HCT116 (cell line): ENCODE measurements at places on chromosomes 4 and X.

DNA sequence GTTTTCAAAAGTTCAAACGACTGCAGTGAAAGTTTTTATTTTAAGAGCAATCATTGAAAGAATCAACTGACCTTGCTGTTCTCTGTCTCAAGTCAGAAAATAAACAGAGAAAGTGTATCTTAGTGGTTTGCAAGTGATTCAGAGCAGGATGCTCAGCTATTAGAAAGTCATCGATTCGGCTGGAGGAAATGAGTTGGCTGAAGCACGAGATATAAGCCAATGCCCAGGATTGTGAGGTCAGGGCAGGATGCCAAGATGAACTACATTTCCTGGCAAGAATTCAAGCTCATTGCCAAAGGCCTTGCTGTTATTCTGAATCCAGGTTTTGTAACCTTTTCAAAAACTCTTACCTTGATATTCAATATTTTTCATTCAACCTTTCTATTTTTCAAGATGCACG lies 541.4 kb upstream of the BOD1L1 start:
- no peak for DNase-seq

DNA sequence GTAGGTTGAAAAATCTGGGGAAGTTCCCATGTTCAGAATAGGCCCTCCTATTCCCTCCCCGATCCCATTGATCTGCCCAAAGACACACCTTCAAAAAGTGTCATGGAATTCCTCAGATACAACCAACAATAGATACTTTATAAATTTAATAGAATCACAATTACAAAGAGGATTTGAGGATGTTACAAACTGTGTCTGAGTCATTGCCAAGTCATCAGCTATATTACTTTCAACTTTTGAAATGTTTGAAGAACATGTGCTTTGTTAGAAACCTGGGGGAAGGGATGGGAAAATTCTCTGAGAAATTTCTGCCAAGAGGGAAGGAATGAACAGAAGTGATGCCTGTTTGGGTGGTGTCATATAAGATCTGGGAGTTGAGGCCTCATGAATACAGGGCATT lies 46.7 kb downstream of the KCNIP4 start:
- no peak for DNase-seq

DNA sequence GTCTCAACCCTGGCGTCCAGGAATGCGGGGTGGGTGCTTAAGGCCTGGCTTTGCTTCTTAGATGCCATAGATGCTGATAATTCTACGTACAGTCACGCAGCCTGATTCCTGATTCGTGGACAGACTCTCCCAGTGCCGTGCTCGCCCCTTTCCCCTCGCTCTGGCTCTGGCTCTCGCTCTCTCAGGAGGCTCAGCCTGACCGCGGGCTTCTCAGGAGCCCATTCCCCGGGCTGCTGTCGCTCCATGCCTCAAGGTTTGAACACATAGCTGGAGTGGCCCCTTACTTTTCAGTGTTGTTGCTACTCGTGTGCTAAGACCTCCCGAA lies 59.2 kb upstream of the ZC4H2 start:
- no peak for DNase-seq

GRCh38 chr4:87033902-87034301 lies 99.1 kb downstream of the AFF1 start:
- DNase-seq = no peak

GRCh38 chr4:159141193-159141592 lies 38.3 kb downstream of the RAPGEF2 start:
- DNase-seq = no peak

GRCh38 chr4:7763788-7764187 lies 175.9 kb downstream of the AFAP1 start:
- no peak for DNase-seq

DNA sequence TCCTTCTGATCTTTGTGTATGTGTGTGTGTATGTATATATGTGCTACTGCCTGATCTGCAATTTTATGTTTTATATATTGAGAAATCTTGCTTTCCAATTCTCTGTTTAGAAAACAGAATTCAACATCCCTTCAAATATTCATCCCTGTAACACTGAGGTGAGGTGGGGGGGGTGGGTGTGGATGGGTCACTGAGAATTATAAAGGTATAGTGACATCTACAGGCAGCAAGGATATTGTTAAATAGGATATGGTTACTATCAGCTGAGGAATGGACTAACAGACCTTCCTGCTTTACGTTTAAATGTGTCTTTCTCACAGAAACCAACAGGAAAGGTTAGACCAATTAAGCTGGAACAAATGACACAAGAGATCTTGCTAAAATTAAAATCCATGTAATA lies 19.0 kb upstream of the MAGEB2 start:
- peak; percentile 7 for DNase-seq

GRCh38 chrX:30702736-30703135 lies 49.5 kb downstream of the GK start:
- no peak for DNase-seq

GRCh38 chr4:122900314-122900713 lies 22.1 kb downstream of the NUDT6 start:
- DNase-seq = no peak

- DNase-seq = no peak
Measured at GRCh38 chr4:176300036-176300435, 19.7 kb upstream of the SPCS3 start.

GRCh38 chrX:9730752-9731151 lies 34.9 kb downstream of the GPR143 start:
- no peak for DNase-seq

DNA sequence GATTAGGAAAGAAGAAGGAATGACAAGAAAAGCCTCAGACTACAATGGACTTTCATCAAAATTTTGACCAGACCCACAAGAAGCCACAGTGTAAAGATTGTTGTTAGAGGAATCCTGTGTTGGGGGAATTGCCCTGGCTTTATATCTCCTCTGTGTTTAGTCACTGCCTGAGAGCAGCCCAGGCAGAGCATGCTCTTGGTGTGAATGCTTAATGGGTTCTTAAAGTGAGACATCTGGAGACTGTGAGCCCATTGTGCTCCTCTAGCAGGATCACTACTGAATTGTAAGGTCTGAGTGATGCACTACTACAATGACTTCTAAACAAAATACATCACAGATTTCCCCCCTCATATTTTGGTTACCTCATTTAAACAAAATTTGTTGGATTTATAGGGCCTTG lies 1860.5 kb upstream of the ADGRL3 start:
- no peak for DNase-seq

GRCh38 chrX:24153178-24153795 lies 3.8 kb downstream of the ZFX start:
- DNase-seq = no peak

DNA sequence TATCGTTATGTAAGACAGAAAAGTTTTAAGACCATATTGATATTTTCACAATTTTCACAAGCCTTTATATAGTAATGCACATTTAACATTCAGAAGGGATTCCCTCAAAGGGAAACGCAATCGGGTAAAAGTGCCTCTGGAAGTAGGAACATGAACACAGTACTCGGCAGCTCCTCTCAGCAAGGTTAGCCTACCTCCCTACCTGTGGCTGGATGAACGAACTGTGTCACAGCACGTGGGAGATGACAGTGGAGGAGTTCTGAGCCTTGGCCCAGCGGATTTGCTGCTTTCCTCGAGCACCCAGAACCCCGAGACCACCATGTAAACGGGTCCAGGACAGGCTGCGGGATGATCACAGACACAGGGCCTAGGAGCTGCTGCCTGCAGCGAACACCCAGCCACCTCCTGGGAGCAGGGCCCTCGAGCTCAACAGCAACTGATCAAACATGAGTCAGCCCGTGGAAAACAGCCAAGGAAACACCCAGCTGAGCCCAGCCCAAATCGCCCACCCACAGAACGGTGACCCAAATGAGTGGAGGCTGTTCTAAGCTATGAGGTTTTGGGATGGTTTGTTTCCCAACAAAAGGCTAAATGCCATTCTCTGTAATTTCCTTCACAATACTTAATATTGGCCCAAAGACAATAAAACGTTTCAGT lies 30.4 kb downstream of the FAT1 start:
- peak; percentile 33 for DNase-seq

- no peak for DNase-seq
Measured at GRCh38 chrX:65971151-65971550, 68.7 kb downstream of the VSIG4 start.

- DNase-seq = no peak
Measured at GRCh38 chrX:9650091-9650490, 115.6 kb downstream of the GPR143 start.

DNA sequence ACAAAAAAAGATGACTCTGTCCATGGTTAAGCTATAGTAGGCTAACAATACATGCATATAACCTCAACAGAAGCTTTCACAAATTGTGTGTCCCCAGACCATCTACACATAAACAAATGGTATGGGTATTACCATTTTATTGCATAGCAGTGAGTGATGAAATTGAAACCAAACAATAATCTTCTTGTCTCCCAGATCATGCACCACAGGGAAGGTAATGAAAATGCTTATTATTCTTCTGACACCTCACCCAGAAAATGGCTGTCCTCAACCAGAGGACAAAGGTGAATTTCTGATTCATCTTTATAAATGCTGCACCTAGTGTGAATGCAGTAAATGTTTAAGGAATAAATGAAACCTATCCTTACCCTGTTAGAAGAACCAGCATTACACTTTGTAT lies 8.0 kb downstream of the PRSS12 start:
- DNase-seq = no peak

DNA sequence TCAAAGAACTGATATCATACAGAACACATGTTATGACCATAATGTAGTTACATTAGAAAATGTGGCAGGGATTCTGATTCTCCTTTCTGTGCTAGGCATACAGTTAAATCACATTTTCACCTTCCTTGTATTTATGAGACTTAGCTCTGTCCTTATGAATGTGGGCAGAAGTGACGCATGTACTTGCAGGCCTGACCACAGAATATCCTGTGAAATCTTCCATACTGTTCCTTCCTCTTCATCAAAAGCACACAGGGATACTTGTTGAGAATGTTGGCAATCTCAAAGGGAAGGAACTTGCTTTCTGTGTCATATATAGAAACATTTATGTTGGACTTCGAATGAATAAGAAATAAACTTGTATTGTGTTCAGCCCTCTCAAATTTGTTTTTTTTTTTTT lies 17.2 kb upstream of the MYOZ2 start:
- no peak for DNase-seq

DNA sequence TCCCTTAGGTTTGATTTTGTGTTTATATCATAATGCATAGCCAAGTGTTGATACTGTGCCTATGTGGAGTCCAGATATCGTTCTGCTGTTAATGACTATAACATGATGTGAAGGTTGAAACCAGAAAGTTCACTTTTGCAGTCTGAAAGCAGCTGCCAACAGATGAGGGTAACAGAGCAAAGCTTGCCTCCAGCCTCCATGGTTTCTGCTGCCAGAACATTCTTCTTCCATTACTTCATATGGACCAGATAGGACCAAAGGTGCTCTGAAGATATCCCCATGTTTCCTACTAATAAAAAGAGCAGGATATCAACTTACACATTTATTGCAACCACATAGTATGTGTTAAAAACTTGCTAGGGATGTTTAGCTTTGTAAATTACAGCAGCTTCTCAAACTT lies 394.1 kb downstream of the SPRY1 start:
- DNase-seq = no peak

GRCh38 chr4:111234939-111235338 lies 612.1 kb upstream of the PITX2 start:
- no peak for DNase-seq

- DNase-seq = no peak
Measured at GRCh38 chr4:829291-829690, 3.4 kb upstream of the CPLX1 start.

GRCh38 chr4:54961357-54961975 lies 163.9 kb downstream of the KDR start:
- DNase-seq = peak; percentile 21

DNA sequence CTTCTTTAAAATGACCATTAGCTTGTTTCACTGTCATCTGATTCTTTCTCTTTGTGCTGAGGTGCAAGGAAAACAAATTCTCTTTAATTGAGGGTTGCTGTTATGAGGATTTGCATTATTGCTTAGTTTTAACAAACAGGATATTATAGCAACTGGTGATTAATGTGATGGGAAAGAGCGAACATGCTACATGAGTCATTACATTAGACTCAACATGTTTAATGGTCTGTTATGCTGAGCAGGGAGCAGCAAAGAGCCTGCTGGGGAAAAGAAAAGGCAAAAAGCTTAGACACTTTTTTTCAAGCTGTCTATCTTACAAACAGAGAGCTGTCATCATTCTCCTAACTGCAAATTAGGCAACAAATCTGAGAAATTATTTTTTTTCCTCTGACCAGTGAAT lies 230.5 kb upstream of the LCORL start:
- no peak for DNase-seq

DNA sequence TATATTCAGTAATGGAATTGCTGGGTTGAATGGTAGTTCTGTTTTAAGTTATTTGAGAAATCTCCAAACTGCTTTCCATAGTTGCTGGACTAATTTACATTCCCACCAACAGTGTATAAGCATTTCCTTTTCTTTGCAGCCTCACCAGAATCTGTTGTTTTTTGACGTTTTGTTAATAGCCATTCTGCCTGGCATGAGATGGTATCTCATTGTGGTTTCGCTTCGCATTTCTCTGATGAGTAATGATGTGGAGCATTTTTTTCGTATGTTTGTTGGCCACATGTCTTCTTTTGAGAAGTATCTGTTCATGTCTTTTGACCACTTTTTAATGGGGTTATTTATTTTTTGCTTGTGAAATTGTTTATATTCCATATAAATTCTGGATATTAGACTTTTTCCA lies 13.6 kb upstream of the MAGED4B start:
- no peak for DNase-seq

DNA sequence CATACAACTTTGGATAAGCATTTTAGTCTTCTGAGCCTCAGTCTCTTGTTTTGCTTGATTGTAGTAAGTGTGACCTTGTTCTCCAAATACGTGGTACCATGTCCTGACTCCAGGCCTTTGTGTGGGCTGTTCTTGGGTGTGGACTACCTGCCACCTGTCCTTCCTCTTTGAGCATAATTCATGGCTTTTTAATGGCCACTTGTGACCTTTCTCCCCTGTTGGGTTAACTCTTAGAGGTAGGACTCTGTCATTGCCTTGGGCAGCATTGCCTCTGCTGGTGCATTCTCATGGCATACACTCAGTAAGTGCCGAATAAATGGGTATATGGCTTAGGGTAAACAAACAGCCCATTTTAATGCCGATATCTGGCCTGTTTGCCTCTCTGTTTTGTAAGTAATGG lies 3.0 kb downstream of the NSD2 start:
- DNase-seq = no peak
